ENCODE measurements at places on chromosomes 2 and 18.

DNA sequence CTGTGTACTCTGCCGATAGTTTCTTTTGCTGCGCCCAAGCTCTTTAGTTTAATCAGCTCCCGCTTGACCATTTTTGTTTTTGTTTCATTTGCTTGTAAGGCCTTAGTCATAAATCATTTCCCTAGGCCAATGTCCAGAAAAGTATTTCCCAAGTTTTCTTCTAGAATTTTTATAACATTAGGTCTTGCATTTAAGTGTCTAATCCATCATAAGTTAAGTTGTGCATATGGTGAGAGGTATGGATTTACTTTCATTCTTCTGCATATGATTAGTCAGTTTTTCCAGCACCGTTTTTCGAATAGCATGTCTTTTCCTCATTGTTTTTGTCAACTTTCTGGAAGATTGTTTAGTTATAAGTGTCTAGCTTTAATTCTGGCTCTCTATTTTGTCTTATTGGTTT is 484.8 kb upstream of the CNTNAP5 start:
- DNase-seq = no peak

DNA sequence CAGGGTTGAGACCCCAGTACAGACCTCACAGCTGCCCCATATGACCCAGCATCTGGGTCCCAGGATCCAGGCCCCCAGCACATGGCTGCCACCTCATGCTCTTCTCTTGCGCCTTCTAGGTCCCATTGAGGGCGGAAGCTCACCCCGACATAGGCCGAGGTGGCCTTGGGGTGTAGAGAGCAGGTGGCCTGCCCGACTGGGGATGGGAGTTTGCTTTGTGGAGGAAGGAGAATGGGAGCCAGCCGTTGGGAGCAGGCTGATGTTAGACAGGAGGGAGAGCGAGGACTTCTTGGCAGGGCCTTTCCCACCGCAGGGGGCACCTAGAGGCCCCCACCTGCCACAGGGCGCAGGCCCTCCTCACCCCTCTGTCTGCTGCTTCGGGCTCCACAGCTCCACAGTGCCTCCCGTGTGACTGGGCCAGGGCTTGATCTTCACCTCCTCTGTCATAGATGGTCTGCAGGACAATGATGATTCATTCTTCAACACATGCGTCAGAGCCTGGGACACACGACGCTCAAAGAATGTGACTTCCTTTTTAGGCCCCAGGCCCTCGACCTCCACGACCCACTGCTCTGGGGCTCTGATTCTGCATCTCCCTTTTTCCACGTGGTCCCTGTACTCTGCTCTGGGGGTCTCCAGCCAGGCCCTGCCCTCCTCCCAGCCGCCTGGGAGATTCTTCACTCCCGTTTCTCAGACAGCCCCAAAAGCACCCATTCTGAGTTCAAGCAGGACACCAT is 86.6 kb upstream of the ODC1 start:
- DNase-seq = no peak

GRCh38 chr2:217051416-217051815 is 191.6 kb upstream of the TNP1 start:
- no peak for DNase-seq

- no peak for DNase-seq
These were observed 41.1 kb upstream of the CCDC150 start for GRCh38 chr2:196598412-196598811.

GRCh38 chr2:121690095-121690494 is 40.8 kb upstream of the CLASP1 start:
- no peak for DNase-seq

GRCh38 chr2:141933226-141933625 is 197.6 kb downstream of the LRP1B start:
- DNase-seq = no peak

DNA sequence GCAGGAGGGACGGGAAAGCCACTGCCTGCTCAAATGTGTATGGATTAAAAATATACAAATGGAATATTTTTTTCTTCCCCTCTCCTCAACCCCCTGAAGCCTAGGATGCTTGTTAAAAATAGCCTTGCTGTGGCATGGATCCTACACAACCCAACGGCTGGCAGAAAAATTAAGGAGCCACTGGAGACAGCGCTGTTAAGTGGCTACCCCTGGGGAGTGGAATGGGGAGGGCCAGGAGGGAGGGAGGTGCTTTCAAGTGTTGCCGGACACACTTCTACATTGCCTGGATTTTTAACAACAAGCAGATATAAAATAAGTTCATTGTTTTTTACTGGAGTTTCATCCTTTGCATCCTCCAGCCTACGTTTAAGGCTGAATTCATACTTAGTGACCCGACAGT is 66.6 kb downstream of the ZBTB7C start:
- no peak for DNase-seq

GRCh38 chr18:48300463-48300961 is 108.7 kb downstream of the ZBTB7C start:
- no peak for DNase-seq

DNA sequence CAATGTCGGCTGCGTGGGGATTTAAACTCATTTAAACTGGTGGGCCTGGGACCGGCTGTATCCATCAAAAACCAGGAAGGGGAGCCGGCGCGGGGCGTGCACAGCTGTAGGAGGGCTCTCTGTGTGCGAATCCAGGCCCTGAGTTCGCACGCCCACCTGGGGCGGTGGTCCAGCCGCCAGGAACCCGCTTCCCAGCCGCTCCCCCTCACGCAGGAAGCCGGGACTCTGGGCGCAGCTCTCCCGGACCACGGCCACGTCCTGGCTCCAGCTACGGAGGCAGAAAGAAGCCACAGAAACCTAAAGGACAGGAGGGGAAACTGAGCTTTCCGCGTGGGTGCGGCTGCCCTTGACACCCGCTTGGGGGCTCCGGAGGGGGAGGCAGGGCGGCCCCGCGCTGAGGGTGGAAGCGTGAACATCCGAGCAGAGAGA is 80.6 kb downstream of the GFPT1 start:
- no peak for DNase-seq

- DNase-seq = peak; percentile 42
These were observed 100.2 kb downstream of the AGAP1 start for GRCh38 chr2:235594041-235594440.
